ENCODE measurements at places on chromosomes 2 and 18.

DNA sequence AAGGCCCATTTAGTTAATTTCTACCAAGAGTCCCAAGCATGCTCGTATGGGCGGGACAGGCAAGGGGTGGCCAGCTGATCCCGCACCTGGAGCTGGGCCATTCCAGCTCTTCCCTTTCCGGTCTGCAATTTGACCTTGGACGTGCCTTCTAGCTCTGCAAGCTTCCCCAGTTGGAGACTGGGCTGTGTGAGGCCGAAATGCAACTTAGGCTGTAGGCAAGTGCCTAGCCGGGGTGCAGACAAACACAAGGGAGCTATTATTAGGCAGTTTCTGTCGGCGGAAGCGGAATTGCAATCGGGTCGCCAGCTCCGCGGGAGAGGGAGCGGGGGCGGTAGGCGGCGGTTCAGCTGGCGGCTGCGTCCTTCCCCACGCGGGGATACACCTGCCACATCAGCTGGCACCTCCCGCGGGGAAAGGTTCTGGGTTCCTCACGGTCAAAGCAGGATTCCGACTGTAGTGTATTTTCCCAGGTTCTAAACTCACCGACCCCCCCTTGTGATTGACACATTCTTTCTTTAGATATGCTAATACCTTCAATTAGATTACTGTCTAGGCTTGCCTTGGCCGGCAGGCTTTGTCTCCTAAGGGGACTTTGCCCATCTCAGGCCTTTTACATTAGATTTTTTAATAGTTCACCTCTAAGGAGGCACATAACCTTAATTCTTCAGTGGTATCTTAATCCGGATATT, 17.1 kb upstream of the ZNF532 start:
- peak; percentile 6 for DNase-seq

DNA sequence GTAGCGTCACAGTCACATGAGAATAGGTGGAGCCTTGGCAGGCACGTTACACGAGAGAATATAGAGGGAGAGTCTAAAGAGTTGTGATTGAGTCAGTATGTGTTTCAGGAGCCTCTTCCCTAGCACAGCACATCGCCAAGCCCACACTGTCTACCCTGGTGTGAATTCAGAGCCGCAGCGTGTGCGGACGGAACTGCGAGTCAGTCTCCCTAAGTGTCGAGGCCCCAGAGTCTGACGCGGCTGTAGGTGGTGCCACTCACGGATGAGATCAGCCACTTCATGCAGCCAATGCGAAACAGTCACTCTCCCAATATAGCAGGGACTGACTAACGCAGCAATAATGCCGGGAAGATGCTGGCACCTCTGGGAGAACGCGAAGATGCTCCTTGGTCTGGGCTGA, 587.3 kb upstream of the ID2 start:
- DNase-seq: no peak

- DNase-seq: no peak
Observed at GRCh38 chr2:226837787-226838603, 2.1 kb downstream of the RHBDD1 start.

- no peak for DNase-seq
Observed at GRCh38 chr18:32553174-32553573, 82.5 kb upstream of the GAREM1 start.

- DNase-seq: no peak
Observed at GRCh38 chr2:37877457-37878315, 47.4 kb upstream of the RMDN2 start.

DNA sequence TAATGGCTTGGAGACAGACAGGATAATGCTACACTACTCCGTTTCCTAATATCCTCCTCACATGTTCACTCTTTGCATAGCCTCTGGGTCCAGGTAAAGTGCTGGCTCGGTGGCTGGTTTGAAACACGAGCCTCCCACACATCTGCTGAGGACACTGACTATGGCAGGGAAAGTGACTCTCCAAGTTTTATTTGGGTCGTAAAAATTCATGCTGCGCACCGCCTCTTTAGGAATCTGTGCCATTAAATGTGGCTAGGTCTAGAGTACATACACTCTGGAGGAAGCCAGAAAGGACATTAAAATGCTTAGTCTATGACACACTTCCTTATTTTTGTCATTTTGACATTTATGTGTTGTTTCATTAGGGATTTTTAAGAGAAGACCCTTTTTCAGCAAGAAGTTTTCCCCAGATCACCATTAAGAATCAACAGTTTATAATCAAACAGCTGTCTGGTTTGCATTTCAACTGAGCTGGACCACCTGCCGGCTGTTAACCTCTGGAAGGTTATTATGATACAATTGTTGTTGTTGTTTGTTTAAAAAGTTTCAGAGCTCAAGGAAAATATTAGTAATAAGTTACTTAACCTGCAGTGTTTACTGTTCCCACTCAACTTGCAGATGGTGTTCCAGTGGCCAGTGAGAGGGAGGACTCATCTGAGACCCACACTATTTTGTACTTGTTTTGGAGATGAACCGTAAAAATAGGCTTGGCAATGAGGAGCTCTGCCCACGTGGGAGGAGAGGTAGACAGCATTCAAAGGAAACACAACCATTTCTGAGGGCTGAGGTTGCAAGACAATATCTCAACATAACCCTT, 443.3 kb upstream of the MEIS1 start:
- no peak for DNase-seq

- DNase-seq: no peak
Observed at GRCh38 chr18:73683409-73684238, 464.0 kb downstream of the FBXO15 start.

GRCh38 chr18:27094621-27095020, 90.5 kb downstream of the CHST9 start:
- no peak for DNase-seq

GRCh38 chr2:168212866-168213265, 34.5 kb downstream of the STK39 start:
- no peak for DNase-seq

DNA sequence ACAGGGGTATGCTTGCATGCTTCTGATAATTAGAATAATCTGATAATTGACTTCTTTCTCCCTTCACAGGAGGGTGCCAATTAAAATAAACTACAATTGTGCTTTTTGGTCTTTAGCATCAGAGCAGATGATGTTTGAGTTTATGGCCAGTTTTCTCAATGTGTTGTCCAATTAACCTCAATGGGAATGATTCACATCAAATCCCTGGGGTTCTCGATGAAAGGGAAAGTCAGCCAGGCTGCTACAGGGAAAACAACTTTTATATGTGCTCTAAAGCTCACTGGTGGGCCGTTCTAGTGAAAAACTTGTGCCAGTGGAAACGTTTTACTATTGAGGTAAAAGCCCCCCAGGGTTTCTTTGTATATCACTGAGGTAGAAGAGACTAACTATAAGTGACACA, 887.3 kb upstream of the CRIM1 start:
- DNase-seq: no peak

DNA sequence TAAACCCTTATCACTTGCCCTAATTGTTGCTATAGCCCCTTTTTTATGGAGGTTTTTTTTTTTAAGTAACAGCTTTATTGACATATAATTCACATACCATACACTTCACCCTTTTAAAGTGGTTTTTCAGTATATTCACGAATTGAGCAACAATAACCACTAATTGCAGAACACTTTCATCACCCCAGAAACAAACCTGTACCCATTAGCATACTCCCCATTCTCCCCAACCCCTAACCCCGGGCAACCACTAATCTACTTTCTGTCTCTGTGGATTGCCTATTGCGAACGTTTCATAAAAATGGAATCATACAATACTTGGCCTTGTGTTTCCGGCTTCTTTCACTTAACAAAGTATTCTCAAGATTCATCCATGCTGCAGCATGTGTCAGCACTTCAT, 213.6 kb downstream of the ATAD2B start:
- DNase-seq: no peak

- DNase-seq: no peak
Observed at GRCh38 chr2:181944914-181945291, 40.8 kb upstream of the PPP1R1C start.

GRCh38 chr18:21453511-21453901, 147.0 kb downstream of the ESCO1 start:
- DNase-seq: no peak

GRCh38 chr18:49788327-49788898, 24.9 kb downstream of the ACAA2 start:
- DNase-seq: no peak

- no peak for DNase-seq
Observed at GRCh38 chr2:191155608-191156071, 4.8 kb upstream of the STAT4 start.

GRCh38 chr18:32612651-32613050, 142.0 kb upstream of the GAREM1 start:
- no peak for DNase-seq

DNA sequence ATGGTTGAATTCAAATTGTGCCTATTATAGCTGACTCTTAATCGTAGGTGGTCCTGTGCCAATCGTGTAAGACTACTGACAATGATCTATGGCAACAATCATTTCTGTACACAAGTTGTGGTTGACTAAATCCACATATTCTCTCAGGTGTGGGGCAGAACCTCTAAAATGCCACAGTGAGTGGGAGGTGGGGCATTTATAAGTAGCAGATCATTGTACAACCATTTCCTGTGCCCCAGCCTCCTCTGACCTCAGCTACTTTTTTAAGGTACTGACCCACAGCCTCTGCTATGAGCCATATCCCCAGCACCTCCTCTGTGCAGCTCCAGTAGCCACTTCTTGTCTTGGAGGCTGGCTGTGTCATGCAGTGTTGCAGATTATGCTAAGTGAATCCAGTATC, 48.6 kb upstream of the RAPH1 start:
- peak; percentile 42 for DNase-seq

DNA sequence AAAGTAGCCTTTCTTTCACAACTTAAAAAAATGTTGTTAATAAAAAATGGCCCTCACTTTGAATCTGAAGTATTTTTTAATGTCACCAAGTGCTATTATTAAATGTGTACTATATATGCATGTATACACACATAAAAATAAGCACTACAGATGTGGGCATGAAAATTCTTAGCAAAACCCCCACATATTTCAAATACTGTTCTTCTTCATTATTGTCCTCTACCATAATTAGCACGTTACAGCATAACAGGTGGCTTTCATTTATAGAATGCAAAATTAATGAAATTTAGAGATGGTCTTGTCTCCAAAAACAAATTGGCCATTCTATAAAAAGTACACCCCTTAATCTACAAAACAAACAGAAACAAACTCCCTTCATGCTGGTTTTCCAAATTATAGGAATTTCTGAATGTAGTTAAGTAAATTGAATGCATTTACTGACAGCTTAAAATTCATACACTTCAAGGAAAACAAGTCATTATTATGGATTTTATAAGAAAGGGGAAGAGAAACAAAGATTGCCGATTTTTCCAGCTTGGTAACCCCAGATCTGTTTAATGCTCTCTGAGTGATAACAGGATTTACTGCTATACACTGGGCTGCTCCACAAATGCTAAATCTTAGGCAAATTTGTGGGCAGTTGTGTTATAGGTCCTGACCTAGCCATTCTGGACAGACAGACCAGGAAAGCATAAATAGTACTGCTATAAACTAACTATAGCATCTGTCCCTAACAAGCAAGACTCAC, 67.2 kb downstream of the SPRED2 start:
- no peak for DNase-seq

DNA sequence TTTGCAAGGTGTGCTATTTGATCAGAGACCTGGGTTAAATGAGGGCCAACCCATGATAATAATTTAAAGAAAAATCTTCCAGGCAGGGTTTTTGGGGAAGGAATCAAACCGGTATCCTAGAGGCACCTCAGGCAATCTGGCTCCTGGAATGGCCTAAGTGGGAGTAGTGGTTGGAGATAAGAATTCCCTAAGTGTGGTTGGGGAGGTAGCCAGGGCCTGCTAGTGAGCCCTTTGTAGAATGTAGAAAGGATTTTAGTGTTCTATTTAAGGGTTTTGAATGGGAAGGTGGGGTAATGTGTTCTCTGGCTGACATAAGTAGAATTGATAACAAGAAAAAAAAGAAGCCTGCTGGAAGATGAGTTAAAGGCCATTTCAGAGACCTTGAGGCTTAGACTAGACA, 422.2 kb downstream of the XIRP2 start:
- DNase-seq: no peak

DNA sequence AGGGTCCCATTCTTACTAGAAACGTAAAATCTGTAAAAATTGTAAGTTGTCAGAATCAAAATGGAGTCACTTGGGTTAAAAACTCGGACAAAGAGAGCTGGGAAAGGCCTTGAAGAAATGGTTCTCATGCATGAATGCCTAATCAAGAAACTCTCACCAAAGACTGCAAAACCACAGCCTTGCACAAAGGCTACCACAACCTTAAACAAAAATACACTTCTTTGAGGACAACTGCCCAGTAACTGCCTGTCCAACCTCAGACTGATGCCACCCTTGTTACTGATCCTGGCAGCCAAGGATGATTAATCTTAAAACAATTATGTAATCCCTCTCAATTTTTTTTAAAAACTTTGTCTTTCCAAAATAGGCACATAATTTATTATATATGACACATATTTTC, 299.3 kb downstream of the CCDC85A start:
- no peak for DNase-seq

DNA sequence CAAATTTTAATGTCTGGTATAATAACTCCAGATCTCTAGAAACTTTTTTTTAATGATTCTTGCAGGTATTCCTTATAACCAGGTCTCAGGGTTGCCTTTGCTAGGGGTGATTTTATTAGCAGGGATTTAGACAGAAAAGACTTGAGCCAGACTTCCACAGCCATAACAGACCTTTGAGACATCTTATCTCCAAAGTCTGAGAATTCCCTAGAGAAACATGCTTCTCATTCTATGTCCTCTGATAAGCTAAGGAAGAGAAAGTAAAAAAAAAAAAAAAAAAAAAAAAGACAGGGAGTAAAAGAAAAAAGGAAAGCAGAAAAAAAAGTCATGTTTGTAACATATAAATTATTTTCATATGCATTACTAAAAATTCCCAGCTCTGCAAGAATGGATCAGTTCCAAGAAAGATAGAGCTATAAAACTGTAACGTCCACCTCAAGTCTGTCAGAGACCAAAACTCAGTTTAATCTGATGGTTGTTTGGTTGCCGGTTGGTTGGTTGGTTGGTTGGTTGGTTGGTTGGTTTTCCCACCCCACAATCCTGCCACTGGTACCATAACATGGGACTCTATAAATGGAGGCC, 153.8 kb downstream of the COL6A3 start:
- no peak for DNase-seq

- DNase-seq: no peak
Observed at GRCh38 chr2:218028562-218029348, 26.0 kb upstream of the TNS1 start.

DNA sequence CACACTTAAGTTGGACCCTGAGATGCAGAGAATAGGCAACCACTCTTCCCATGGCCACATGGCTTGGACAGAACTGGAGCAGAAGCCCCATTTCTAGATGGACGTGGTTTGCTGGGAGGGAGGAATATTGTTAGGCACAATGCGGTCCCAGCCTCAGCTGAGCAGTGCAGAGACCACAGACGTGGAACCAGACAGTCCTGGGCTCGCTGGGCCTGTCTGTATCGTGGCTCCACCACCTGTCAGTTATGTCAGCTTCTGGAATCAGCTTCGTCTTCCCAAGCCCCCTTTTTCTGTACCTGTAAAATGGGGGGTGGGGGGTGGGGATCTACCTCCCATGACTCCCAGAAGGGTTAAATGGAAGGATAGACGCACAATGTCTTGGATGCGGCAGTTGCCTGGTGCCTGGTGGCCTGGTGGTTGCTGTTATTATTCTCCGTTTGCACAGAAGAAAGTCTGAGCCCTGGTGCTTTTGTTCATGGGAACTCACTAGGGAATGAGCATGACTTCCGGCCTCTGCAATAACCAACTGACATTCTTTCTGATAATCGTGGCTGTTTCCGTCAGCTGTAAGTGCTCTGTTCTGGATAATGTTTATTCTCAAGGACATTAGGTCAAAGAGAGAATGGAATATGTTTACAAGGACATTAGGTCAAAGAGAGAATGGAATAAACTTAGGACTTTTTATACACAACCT, 31.4 kb downstream of the COLEC11 start:
- no peak for DNase-seq
